Temporal lobe (tissue), 4 donors: ENCODE measurements at places on chromosomes 3 and 15. TPM values are rescaled to one million over a fixed set of nuclear protein-coding genes. Genes with fewer than 3 reads are reported as not detected.

FOXL2NB gene
- total RNA-seq: 0.25 TPM

IGDCC3 gene
- 9.8 TPM for total RNA-seq

GOLGA6D gene
- under 0.01 TPM for total RNA-seq

FBXO40 gene
- total RNA-seq: under 0.01 TPM

CLSTN2 gene
- 18.4 TPM for total RNA-seq

RBMS3 gene
- 7.6 TPM for total RNA-seq

CD96 gene
- 0.25 TPM for total RNA-seq

ZCWPW2 gene
- 4.2 TPM for total RNA-seq

EPM2AIP1 gene
- total RNA-seq: 57.3 TPM

PLA2G4E gene
- total RNA-seq: not detected

SEMA5B gene
- 17.2 TPM for total RNA-seq

MED12L gene
- total RNA-seq: 5.4 TPM

AP3B2 gene
- total RNA-seq: 45.7 TPM

OR4F6 gene
- total RNA-seq: not detected

CYP11A1 gene
- not detected for total RNA-seq

OXTR gene
- 0.74 TPM for total RNA-seq

SENP8 gene
- 3.4 TPM for total RNA-seq

CELF6 gene
- 10.3 TPM for total RNA-seq

ILDR1 gene
- total RNA-seq: not detected

IL17RD gene
- 47.5 TPM for total RNA-seq

UROC1 gene
- not detected for total RNA-seq

CNTN3 gene
- total RNA-seq: 28.3 TPM

ACP3 gene
- 0.98 TPM for total RNA-seq

LMLN gene
- 8.6 TPM for total RNA-seq

ARHGAP11A gene
- 11.6 TPM for total RNA-seq

GABRR3 gene
- total RNA-seq: under 0.01 TPM

RASL12 gene
- total RNA-seq: 2.2 TPM

CAMK1 gene
- 39.8 TPM for total RNA-seq

CCR4 gene
- total RNA-seq: not detected

AMT gene
- total RNA-seq: 3.9 TPM

CHRM5 gene
- 1.2 TPM for total RNA-seq

GPR171 gene
- not detected for total RNA-seq

COL6A5 gene
- under 0.01 TPM for total RNA-seq

SEMA3F gene
- total RNA-seq: 8.9 TPM

ZNF660 gene
- 11.3 TPM for total RNA-seq

ZNF609 gene
- total RNA-seq: 32.2 TPM

NAALADL2 gene
- total RNA-seq: 2.7 TPM

PRSS50 gene
- 0.25 TPM for total RNA-seq

TMCO5A gene
- not detected for total RNA-seq

CPNE4 gene
- 7.9 TPM for total RNA-seq

GOLGA8N gene
- total RNA-seq: 3.0 TPM

MNS1 gene
- total RNA-seq: 2.0 TPM

GOLGA8G gene
- not detected for total RNA-seq

CAMP gene
- total RNA-seq: not detected

ATP13A4 gene
- 15.7 TPM for total RNA-seq

OR5K2 gene
- total RNA-seq: not detected

NR2E3 gene
- not detected for total RNA-seq

ITIH1 gene
- total RNA-seq: not detected

CISH gene
- 0.74 TPM for total RNA-seq

HMG20A gene
- 46.5 TPM for total RNA-seq
